ENCODE measurements at places on chromosomes 12 and 14.
A peak's percentile ranks its signal among the peaks of the same experiment; 100 is the strongest.

DNA sequence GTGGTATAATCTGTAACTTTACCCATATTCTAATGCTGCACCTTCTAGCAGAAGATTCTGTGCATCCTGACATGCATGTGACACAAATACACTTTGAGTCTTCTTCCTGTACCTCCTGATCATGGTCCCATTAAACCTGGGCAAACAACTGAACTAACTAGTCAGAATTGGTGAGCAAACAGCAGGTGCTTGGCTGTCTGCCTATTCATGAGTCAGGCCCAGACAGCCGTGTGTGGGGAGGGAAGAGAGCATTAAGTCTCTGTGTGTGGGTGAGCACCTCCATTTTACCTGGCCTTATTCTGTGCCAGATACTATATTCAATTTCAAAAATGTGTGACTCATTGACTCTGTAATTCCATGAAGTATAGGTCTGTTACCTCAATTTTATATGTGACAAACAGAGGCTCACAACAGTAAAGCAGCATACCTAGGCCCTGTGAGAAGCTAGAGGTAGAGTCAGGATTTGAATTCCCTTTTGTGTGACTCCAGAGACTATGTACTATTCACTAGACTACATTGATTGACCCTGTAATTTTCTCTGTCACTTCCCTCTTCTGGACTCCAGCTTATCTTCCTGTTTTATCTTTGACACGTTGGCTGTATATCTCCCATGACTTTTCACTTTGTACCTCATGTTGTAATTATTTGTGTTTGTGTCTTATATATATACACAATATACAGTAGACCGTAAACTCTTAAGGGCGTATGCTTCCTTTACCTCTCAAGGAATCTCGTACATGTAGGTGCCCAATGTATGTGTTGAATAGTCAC lies 32.2 kb downstream of the SUSD6 start:
- peak; percentile 89 for DNase-seq

DNA sequence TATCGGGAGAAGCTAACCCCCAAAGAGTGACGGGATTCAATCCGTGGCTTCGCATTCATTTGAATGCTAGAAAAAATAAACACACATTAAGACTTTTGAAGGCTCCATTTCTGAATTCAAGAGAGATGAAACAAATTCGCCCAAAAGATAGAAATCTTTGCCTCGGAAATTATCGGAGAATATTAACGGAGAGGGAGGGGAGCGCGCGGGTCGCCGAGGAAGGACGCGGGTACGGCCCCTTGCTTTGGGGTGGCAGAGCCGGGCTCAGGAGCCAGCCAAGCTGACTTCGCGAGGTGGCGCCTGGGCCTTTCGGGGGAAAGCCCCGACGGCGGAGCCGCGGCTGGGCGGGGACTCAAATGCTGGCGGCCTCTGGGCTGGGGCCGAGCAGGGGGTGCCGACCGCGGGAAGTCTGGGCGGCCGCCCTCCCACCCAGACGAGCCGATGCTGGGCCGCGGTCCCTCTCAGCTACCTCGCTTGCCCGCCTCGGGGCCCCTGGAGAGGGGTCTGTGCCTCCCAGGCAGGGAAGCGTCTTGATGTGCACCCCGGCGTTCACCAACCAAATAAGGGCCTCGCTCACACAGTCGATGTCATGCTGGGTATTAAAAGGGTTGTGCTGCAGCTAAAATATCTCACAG lies 14.7 kb downstream of the NKX2-1 start:
- DNase-seq: no peak

DNA sequence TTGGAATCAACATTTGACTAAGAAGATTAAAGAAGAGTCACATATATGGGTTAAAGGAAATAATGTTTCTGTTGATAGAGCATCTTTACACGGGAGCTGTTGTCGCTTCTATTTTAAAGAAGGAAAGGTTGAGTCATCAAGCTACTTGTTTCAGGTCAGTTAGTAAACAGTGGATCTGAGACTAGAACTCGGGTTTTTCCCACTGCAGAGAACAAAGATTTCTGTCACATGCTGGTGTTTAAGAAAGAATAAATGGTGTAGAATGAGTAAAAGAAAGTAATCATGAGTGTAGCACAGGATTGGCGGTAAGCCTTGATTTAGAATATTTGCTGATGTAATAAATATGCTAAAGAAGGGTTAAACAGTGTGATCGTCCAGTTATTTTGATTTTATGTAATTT lies 455.5 kb downstream of the AEBP2 start:
- peak; percentile 28 for DNase-seq

DNA sequence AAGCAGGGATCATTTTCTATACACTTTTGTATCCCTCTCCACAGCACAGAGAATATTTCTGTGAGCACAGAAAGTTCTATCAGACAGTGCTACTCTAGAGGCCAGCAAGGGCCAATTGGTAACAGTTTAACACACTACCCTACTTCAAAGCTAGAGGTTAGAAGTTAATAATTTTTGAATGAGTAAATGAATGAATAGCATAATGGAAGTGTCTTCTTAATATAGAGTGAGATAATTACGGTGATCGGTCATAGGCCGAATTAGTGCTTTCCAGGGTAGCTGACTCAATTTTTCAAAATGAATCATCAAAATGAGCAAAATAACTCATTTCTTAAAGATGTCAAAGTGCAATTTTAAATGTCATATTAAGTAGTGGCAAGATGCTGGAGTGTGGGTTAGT lies 67.0 kb upstream of the CCDC198 start:
- no peak for DNase-seq
